ENCODE measurements at places on chromosomes 7 and 10.

DNA sequence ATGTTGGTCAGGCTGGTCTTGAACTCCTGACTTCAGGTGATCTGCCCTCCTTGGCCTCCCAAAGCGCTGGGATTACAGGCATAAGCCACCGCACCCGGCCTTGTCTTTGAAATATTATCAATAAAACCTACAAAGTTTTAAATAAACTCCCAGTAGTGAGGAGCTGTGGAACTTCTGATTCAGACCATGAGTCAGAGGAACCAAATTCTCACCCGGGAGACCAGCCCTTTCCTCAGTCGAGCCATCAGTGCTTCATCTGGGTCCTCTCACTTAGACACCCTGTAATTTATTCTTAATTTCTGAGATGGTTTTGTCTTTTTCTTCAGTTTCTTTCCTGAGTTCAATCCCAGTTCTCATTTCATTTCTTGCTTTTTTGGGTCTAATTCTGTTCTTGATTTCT, 68.6 kb downstream of the DYNC2I1 start:
- DNase-seq, result no peak

GRCh38 chr10:58152673-58153263, 114.9 kb downstream of the IPMK start:
- DNase-seq, result no peak

DNA sequence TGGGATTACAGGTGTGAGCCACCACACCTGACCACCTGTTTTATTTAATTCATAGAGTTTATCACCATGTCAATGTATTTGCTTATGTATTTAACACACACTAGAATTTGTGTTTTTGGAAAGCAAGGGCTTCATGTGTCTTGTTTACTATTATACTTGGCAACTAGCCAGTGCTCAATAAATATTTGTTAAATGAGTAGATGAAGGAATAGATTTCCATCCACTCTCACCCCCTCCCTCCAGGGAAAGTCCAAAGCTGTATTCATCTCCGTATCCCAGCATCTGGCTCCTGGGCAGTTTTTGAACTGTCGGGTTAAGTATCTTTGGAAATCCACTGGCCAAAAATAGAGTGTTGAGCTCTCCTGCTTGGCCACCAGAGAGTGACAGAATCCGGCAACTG, 4.6 kb upstream of the RADIL start:
- no peak for DNase-seq

DNA sequence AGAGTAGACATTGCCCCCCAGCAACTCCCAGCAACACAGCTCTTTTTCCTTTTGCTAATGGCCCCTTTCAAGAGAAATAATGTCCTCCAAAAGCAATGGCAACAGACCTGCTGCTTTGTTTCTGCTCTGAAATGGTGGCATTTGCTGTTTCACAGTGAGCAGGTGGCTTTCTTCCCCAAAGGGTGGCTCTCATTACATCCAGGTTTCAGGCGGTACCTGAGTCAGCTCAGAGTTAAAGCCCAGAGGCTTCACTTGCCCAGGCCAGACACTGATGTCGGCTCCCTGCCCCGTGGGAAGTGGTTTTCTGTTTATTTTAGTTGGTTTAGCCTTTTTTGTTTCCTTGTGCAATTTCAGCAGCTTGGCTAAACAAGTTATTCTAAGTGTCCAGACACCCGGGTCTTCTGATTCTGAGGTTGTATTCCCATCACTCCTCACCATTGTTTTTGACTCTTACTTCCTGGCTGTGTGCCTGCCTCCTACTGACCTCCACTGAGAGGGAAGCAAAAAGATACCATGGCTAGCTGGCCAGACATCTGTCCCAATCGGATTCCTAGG, 7.8 kb upstream of the ATOH7 start:
- no peak for DNase-seq

GRCh38 chr10:72260976-72261783, 12.5 kb upstream of the DDIT4 start:
- no peak for DNase-seq

DNA sequence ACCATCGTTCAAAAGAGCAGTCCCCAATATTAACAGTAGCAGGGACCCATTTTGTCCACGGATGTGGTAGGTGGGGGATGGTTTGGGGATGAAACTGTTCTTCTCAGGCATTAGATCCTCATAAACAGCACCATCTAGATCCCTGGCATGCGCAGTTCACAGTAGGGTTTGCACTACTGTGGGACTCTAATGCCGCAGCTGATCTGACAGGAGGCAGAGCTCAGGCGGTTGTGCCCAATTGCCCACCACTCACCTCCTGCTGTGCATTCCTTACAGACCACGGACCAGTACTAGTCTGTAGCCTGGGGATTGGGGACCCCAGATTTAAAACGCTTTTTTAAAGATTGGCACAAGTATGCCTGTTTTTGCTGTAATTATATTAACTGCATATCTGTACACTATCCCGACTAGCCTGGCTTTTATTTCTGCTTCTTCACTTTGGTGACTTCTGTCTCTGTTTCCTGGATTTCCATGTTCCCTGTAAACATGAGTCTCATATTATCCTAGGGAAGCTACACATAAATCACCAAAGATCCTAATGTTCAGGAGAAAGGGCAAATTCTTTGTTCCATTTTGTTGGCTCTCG, 163.3 kb upstream of the AKR1E2 start:
- DNase-seq, result no peak

DNA sequence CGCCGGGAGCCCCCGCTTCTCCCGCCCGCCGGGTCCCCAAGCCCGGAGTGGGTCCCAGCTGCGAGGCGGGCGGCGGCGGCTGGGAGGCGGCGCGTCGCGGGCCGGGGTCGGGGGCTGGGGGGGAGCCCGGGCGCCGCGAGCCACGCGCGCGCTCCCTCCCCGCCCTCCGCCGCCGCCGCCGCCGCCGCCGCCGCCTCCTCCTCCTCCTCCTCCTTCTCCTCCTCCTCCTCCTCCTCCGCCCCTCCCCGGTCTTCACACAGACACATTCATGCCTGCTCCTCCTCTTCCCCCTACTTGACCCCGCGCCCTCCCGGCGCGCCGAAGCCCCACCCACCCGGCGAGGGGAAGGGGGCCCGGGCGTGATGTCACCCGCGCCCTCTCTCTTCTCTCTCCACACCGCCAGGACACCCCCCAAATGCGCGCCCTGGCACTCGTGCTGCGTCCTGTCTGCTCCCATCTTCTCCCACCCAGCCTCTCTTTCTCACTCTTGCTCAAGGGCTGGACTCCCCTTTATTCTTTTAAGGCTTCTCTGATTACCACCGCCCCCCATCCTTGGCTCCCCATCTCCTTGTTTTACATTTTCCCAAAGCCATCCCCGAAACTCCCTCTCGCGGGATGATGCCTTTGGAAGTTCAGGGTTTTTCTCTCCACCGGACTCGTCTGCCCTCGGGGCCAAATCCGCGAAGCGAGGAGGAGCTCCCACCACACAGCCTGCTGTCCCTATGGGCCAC, 967 bp upstream of the GLI3 start:
- no peak for DNase-seq

GRCh38 chr10:97140902-97141745, 44.6 kb downstream of the SLIT1 start:
- DNase-seq, result no peak

- no peak for DNase-seq
These were observed 102.5 kb downstream of the ACTR3B start for GRCh38 chr7:152862006-152862405.

GRCh38 chr7:143978585-143978984, 21.5 kb upstream of the OR6B1 start:
- no peak for DNase-seq

GRCh38 chr10:4396401-4397283, 429.4 kb upstream of the AKR1E2 start:
- DNase-seq, result no peak

- no peak for DNase-seq
These were observed 480 bp downstream of the MNX1 start for GRCh38 chr7:157009778-157010587.

DNA sequence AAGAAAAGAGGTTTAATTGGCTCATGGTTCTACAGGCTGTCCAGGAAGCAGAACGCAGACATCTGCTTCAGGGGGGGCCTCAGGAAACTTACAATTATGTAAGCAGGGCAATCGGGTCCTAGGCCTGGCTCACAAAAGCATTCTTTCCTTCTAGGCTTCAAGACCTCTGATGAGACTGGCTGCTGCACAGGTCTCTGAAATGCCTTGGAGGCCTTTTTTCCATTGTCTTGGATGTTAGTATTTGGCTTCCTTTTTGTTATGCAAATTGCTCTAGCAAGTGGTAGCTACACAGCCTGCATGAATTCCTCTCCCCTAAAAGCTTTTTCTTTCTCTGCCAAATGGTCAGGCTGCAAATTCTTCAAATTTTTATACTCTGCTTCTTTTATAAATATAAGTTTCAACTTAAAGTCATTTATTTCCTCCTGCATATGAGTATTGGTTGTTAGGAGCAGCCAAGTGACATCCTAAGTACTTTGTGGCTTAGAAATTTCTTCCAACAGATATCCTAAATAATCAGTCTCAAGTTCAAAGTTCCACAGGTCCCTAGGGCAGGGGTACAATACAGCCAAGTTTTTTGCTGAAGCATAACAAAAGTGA, 83.1 kb upstream of the SEMA3A start:
- DNase-seq, result no peak

DNA sequence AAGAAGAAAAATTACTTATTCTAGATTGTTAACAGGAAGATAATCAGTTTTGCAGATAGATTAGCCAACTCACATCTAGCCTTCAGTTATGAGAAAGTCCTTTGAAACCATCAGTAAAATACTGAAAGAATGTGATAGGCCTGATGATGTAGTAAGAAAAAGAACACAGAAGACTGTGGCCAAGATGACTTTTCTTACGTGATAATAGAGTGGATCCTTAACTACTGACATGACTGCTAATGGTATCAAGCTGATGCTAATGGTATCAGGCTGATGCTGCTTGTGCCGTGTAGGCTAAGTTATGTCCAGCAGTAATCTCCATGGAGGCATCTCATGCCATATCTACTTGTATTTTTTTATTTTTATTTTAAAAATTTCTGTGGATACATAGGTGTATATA, 114.2 kb downstream of the GLCCI1 start:
- DNase-seq, result no peak

DNA sequence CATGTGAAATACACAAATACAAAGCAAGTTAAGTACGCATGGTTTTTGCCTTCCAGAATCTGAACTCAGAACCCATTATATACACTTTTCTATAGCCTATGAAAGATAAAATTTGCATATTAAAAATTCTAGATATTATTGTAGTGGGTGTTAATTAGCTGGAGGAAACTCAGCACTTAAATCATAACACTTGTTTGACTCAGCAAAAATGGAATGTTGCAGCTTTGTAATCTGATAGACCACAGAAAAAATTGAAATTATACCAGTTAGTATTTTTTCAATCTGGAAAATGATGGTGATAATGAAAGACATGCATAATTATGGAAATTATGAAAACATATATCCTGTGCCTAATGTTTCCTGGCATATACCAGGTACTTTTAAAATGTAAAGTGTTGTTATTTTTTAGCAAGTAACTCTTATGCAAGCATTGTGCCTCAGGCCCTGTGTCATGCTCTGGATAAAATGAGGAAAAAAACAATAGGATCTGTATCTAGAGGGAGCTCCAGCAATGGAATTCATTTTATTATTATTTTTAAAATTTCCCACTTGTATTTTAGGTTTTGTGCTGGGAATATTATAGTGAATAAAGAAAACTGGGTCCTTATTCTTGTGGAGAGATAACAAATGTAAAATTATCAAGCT, 490.4 kb upstream of the SEMA3A start:
- no peak for DNase-seq

DNA sequence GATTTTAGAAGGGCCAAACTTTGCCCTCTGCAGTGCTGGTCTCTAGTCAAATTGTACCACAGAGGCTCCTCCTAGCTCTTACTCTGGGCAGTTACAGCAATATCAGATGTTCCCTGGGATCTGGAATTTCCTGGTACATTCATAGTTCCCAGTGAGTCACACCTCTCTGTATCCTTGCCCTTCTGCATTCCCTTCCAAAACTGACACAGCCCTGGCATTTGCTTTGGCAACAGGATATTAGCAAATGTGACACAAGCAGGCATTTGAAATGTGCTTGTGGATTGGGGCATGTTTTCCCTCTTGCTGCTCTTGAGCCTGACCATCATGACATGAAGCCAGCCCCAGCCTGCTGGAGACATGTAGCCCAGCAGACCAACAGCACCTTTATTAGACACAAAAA, 284.7 kb upstream of the AKR1E2 start:
- DNase-seq, result peak; percentile 98

GRCh38 chr10:99835947-99836346, 53.5 kb downstream of the ABCC2 start:
- DNase-seq, result no peak

GRCh38 chr7:295155-296154, 5.5 kb downstream of the FOXL3 start:
- DNase-seq, result no peak

DNA sequence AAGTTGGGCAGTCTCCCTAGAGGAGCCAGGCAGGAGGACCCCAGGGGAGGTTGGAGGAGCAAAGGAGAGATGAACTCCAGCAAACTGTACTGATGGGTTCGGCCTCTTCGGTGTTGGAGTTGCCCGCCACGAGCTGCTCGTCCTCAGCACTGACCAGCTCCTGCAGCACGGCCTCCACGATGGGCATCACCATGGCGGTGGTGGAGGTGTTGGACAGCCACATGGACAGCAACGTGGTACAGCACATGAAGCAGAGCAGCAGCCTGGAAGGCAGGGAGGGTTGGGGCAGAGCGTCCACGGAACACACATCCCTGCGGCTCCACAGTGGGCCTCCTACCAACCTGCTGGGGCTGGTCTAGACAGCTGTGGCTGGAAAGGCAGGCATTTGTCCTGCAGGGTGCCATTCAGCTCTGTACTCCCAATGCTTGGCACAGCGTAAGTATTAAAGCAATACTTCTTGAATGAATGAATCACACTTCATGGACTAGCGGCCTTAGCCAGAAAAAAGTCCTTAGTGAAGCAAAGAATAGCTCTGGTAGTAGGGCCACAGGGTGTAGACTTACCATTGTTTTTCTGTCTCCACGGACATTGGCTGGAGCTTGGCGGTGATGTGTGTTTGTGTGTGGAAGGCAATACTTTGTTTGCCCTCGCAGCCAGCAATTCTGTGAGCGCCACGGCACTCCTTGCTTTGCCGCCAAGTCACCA, 21.8 kb downstream of the SLC13A4 start:
- no peak for DNase-seq

DNA sequence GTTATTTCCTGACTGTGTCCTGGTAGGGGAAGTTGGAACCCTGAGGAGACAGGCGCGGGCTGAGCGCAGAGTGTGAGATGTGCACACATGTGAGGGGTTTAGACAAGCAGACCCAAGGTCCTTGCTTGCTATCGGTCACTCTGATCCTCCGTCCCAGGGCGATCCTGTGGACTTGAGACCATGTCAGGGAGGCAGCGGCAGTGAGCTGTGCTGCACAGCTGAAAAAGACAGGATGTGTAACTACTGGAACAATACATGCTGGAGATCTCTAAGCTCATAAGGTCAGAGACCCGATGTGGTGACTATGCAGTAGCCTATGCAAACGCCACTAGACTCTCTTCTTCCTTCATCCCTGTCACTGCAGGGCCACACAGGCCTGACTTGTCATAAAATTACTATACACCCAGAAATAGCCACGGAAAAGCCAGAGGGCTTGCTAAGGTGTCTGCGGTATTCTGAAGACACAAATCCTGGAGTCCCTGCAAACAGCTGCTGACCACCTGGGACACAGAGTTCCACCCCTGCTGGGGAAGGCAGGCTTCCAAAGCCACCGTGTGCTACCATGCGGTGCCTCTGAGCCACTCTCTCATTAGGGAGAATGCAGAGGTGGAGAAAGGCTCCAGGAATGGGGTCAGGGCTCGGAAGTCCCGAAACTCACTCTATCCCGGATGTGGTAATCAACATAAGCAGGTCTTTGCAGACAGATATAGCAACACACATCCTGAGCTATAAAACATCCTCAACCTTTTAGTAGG, 91.1 kb upstream of the DDC start:
- DNase-seq, result no peak

GRCh38 chr10:86856156-86856555, 99.7 kb downstream of the BMPR1A start:
- no peak for DNase-seq

- DNase-seq, result no peak
These were observed 15.9 kb upstream of the AKR1E2 start for GRCh38 chr10:4810092-4810491.

Data from GM04503 (cell line).